ENCODE measurements at places on chromosomes 7 and 10. TPM values are rescaled to one million over a fixed set of nuclear protein-coding genes. Genes with fewer than 3 reads are reported as not detected.

The ZNF365 gene
- total RNA-seq, result 11.5 TPM

The CALML3 gene
- not detected for total RNA-seq

The AKR1C4 gene
- not detected for total RNA-seq

The ADRA2A gene
- total RNA-seq, result not detected

The IRF5 gene
- total RNA-seq, result not detected

The PODXL gene
- 8.3 TPM for total RNA-seq

The NCF1 gene
- total RNA-seq, result not detected

The SLC4A2 gene
- total RNA-seq, result 173 TPM

The PKD2L1 gene
- not detected for total RNA-seq

The HOXA2 gene
- not detected for total RNA-seq

The ITPRIP gene
- total RNA-seq, result 20.6 TPM

GRCh38 chr7:12643001-12643643, 44.3 kb upstream of the ARL4A start:
- peaks cover 36% of the 10 kb centered on the region for H3K4me1 ChIP-seq
- no peak for DNase-seq
- no peak overlapping the region for H3K4me3 ChIP-seq
- H3K36me3 ChIP-seq, result peaks cover 8% of the 10 kb centered on the region
- peaks cover under 1% of the 10 kb centered on the region for H3K27me3 ChIP-seq

GRCh38 chr7:116317907-116318306, 107.6 kb downstream of the TES start:
- H3K4me3 ChIP-seq, result no peak overlapping the region
- H3K36me3 ChIP-seq, result peaks cover 28% of the 10 kb centered on the region
- H3K27ac ChIP-seq, result peak overlapping the region; percentile 97
- DNase-seq, result no peak
- H3K4me1 ChIP-seq, result peaks cover 76% of the 10 kb centered on the region

DNA sequence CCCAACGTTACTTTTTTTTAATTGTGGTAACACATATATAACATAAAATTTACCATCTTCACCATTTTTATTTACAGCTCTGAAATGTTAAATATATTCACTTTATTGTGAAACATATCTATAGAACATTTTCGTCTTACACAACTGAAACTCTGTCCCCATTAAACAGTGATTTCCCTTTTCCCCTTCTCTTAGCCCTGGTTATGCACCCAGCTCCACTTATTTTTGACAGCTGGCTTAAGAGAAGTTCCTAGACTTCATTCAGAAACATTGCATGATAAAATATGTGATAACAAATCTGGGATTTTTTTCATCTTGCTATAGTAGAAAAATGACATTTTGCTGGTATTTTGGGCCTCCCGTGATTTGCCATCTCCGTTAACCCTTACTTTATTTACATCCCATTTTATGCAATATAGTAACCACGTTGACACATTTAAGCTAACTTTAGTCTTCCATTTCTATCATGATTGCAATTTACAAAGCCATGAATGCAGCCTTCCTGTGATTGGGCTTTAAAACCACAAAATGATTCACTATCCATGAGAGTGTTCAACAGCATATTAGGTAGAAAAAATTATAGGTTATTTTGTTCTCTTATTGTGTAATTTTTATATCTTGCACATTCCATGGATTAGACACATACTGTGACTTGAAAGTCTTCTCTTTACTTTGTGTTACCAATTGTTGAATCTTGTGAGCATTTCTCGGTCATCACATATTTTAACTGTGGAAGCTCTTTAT, 139.6 kb downstream of the SND1 start:
- peaks cover 13% of the 10 kb centered on the region for H3K36me3 ChIP-seq
- peak; percentile 49 for DNase-seq
- H3K4me1 ChIP-seq, result peaks cover 64% of the 10 kb centered on the region
- H3K27ac ChIP-seq, result peak overlapping the region; percentile 47
- peak overlapping the region; percentile 7 for H3K4me3 ChIP-seq

DNA sequence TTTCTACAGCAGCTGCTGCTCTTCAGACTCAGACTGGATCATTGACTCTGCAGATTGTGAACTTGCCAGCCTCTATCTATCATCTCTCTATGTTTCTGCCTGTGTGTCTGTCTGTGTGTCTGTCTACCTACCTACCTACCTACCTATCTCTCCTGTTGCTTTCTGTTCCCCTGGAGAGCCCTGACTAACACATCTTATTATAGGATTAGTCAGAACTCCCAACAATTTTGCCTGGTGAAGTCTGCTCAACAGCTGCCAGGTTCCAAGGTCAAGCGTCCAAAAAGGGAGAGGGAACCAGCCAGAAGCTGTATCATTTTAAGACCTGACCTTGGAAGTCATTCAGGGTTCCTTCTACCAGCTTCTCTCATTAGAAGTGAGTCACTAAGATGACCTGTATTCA, 579.0 kb upstream of the DPP6 start:
- H3K4me3 ChIP-seq, result no peak overlapping the region
- H3K36me3 ChIP-seq, result peaks cover 11% of the 10 kb centered on the region
- no peaks in the 10 kb centered on the region for H3K27me3 ChIP-seq
- no peak for DNase-seq

DNA sequence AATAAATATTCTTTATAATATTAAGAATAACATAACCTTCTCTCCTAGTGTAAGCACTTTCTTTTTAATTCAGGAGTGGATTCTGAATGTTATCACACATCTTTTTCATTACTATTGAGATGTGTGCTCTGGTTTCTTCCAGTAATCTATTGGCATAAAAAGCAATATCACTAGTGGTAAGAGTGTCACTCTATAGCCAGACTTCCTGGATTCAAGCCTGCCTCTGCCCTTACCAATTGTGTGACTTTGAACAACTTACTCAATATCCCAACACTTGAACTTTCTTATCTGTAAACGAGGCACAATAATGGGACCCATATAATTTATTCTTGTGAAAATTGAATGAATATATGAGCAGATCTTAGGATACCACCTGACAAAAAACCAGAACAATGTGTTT, 71.0 kb downstream of the SEM1 start:
- H3K36me3 ChIP-seq, result no peaks in the 10 kb centered on the region
- H3K27ac ChIP-seq, result no peak overlapping the region
- H3K4me3 ChIP-seq, result no peak overlapping the region
- peaks cover 4% of the 10 kb centered on the region for H3K4me1 ChIP-seq

DNA sequence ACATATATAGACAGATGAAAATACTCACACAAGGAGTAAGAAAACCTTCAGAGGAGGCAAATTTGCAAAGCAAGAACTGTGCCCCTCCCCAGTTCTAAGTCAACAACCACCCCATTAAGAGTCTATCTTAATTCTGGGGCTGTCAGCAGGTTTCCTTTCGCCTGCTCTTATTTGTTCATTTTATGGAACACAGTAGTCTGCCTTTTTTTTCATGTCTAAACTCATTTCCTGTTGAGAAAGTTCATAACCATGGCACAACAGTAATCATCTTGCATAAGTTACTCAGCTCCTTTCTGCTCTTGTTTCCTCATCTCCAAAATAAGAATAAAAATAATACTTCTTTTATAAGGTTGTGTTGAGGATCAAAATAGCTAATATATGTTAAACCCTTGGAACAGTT, 25.8 kb upstream of the AMPH start:
- H3K27ac ChIP-seq, result no peak overlapping the region
- no peaks in the 10 kb centered on the region for H3K36me3 ChIP-seq
- H3K4me1 ChIP-seq, result peaks cover 12% of the 10 kb centered on the region

DNA sequence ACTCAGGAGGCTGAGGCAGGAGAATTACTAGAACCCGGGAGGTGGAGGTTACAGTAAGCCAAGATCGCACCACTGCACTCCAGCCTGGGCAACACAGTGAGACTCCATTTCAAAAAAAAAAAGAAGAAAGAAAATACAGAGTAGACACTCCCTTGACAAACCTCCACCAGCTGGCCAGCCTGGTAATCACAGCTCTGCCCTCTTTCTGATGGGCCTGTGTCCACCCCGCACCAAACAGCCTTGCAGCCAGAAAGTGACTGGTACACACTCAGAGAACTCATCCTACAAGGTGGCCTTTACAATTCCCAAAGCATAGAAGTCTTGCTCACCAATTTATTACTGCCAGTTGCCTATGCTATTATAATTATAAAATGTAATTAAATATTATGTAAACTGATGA, 66.6 kb downstream of the COBL start:
- H3K36me3 ChIP-seq, result no peaks in the 10 kb centered on the region
- no peak overlapping the region for H3K27ac ChIP-seq
- no peak overlapping the region for H3K4me3 ChIP-seq
- H3K27me3 ChIP-seq, result no peaks in the 10 kb centered on the region

- H3K27ac ChIP-seq, result no peak overlapping the region
- no peaks in the 10 kb centered on the region for H3K36me3 ChIP-seq
- peaks cover 45% of the 10 kb centered on the region for H3K4me1 ChIP-seq
Observed at GRCh38 chr7:26151650-26151952, 397 bp upstream of the NFE2L3 start.

GRCh38 chr7:158695726-158696452, 8.7 kb downstream of the NCAPG2 start:
- H3K27ac ChIP-seq, result peak overlapping the region; percentile 56
- no peak overlapping the region for H3K4me3 ChIP-seq

DNA sequence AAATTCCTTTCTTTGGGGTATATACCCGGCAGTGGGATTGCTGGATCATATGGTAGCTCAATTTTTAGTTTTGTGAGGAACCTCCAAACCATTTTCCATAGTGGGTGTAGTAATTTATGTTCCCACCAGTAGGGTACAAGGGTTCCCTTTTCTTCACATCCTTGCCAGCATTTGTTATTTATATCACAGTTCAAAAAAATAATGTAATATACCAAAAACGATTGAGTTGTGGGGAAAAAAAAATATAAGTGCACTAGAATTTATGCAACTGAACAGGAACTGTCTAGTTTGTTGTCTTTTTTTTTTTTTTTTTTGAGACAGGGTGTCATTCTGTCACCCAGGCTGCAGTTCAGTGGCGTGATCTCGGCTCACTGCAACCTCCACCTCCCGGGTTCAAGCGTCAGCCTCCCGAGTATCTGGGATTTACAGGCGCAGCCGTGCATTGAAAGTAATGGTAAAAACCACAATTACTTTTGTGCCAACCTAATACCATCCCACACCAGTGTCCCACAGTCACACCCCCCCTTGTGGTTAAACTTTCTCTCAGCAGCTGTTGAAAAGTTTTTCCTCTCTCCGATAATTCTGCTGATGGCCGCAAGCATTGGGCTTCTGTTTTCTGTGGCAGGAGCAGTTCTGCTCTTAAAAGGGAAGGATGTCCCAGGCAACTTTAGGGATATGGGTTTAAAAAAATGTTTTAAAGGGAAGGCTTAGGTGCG, 6.8 kb upstream of the LAT2 start:
- peaks cover 6% of the 10 kb centered on the region for H3K36me3 ChIP-seq
- no peak overlapping the region for H3K27ac ChIP-seq
- H3K4me1 ChIP-seq, result peaks cover 14% of the 10 kb centered on the region
- no peak overlapping the region for H3K4me3 ChIP-seq
- peak; percentile 49 for DNase-seq

GRCh38 chr7:143503261-143503660, 25.6 kb downstream of the TAS2R41 start:
- no peak overlapping the region for H3K4me3 ChIP-seq
- H3K36me3 ChIP-seq, result peaks cover 6% of the 10 kb centered on the region
- no peaks in the 10 kb centered on the region for H3K27me3 ChIP-seq
- no peak for DNase-seq
- H3K27ac ChIP-seq, result no peak overlapping the region

GRCh38 chr10:9010931-9011670, 956.6 kb downstream of the GATA3 start:
- no peak overlapping the region for H3K27ac ChIP-seq
- DNase-seq, result no peak
- no peaks in the 10 kb centered on the region for H3K4me1 ChIP-seq
- H3K4me3 ChIP-seq, result no peak overlapping the region
- H3K36me3 ChIP-seq, result no peaks in the 10 kb centered on the region
- H3K27me3 ChIP-seq, result no peaks in the 10 kb centered on the region

GRCh38 chr7:157476654-157477549, 140.1 kb downstream of the DNAJB6 start:
- DNase-seq, result no peak
- H3K4me3 ChIP-seq, result no peak overlapping the region
- H3K27ac ChIP-seq, result no peak overlapping the region
- no peaks in the 10 kb centered on the region for H3K4me1 ChIP-seq
- H3K27me3 ChIP-seq, result peaks cover 14% of the 10 kb centered on the region

DNA sequence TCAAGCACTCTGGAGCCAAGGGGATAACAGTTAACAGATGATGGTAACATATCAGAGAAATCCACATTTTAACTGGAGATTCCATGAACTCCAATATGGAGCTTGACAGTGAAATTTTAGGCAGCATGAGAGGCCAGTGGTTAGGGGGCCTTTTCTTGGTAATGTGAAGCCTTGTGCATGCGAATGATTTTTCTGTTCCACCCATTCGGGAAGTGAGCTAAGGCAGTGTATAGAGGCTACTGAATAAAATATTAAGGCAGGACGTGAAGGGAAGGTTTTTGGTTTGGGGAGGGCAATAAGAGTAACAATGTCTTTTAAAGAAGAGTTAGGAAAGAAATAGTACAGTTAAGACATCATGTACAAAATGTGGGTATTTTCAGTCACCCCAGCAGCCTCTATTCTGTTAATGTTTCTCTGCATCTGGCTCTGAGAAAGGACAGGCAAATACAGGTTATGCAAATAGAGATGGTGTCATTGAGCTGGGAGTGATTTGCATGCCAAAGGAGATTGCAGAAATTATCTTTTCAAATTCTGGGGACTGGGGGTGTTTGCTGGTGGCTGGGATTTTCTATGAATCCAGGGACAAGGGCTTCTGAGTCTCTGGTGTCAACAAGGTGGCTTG, 6.8 kb upstream of the TAS2R60 start:
- H3K4me3 ChIP-seq, result no peak overlapping the region
- H3K36me3 ChIP-seq, result no peaks in the 10 kb centered on the region
- no peak for DNase-seq
- H3K27ac ChIP-seq, result no peak overlapping the region
- peaks cover 1% of the 10 kb centered on the region for H3K27me3 ChIP-seq
